SJSA1 (cell line): ENCODE measurements at places on chromosomes 11 and 22.

DNA sequence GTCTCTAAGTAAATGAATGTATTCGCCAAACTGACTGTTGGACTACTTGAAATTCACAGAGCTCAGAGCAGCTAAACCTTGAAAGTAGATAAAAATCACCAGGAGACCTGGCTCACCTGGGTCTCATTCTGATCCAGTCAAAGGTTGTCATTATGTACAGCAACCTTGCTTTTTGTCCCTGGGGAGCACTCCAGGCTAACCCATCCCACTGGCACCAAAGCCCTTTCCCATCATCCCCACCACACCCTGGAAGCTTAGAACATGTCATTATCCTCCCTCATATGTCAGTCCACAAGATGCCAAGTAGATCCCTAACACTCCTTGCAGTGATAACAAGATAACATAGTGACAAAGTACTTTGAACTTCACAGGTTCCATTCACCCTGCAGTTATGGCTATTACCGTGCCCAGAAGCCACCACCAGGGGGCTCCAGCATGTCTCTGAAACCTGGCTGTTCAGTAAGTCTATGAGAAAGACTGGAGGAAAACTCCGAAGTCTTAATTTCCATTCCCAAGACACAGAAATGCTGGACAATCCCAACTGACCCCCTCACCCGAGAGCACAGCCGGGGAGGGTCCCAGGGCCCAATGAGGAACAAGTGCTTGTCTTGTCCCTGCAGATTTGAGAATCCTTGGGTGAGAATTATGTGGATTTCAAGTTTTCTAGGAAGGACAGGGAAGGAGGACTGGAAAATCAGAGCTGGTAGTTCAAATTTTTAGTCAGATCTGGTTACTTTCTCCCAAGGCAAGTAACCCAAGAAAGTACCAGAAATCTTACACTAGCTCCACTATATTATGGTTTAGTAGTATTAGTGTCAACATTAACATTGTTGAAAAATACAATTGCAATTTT is 43.0 kb upstream of the USP47 start:
- peak; percentile 74 for DNase-seq

DNA sequence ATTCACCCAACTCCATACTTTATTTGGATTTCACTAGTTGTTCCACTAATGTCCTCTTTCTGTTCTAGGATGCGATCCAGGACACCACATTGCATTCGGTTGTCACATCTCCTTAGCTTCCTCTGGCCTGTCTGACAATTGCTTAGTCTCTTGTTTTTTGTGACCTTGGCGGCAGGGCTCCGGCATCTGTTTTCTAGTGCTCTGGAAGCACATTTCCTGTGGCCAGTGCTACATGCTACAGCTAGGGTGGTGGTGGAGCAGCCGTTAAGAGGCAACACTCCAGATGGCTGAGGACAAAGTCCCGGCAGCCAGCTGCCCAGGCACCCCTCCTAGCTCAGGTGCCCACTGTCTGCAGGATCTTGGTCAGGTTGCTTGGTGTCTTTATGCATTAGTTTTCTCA is 6.8 kb downstream of the STX3 start:
- no peak for DNase-seq

GRCh38 chr11:986270-986951 is 50.1 kb downstream of the MUC6 start:
- no peak for DNase-seq

- no peak for DNase-seq
These were observed 10.5 kb upstream of the PHOX2A start for GRCh38 chr11:72254299-72254993.

- peak; percentile 63 for DNase-seq
These were observed 519 bp upstream of the ART5 start for GRCh38 chr11:3642071-3642951.

GRCh38 chr11:46388619-46389449 is 2.7 kb downstream of the CHRM4 start:
- no peak for DNase-seq
